Activated T-cell treated with anti-CD3 and anti-CD28 coated beads for 4 hours (primary cell): ENCODE measurements at places on chromosomes 3 and 15.

GRCh38 chr3:31412832-31413231 lies 119.9 kb upstream of the STT3B start:
- no peak for DNase-seq

- no peak for DNase-seq
Measured at GRCh38 chr15:40072216-40072990, 33.4 kb upstream of the SRP14 start.

DNA sequence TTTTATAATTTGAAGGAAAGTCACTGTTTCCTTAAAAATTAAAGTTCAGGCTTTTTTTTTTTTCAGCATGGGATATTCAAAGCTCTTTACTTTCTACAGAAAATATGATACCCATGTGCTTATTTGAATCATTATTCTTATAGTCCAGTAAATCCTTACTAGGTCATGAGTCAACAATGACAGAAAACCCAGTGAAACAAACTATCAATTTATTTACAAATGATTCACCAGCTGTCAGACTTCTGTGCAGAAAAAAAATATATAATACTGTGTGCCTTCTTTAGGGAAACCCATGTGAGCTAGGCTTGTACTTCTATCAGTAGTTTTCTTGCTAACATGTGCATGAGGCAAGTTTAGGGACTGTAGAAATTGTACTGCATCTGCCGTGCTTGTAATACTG lies 1.2 kb downstream of the ACP3 start:
- no peak for DNase-seq

GRCh38 chr3:134353171-134353825 lies 20.9 kb downstream of the AMOTL2 start:
- no peak for DNase-seq

GRCh38 chr15:40918146-40918798 lies 10.9 kb upstream of the DLL4 start:
- DNase-seq = no peak

DNA sequence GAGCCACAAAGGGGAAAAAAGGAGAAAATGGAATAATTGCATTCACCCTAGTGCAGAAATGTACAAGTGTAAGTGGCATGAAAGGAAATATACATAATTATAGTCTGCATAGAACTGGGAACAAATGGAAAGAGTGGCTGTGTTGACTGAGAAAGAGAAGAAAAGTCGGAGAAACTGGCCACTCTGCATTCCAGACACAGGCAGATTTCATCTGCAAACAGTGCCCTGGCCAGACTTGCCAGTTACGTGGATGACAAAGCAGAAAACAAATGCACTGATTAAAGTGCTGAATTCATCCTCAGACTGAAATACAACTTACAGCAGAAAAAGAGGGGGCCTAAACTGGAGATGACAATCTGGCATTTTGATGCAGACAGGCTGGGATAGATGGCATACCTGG lies 129.8 kb downstream of the FGF12 start:
- no peak for DNase-seq

- DNase-seq = no peak
Measured at GRCh38 chr3:122356402-122356801, 26.6 kb downstream of the MIX23 start.
